ENCODE measurements at places on chromosomes 6 and 20.

DNA sequence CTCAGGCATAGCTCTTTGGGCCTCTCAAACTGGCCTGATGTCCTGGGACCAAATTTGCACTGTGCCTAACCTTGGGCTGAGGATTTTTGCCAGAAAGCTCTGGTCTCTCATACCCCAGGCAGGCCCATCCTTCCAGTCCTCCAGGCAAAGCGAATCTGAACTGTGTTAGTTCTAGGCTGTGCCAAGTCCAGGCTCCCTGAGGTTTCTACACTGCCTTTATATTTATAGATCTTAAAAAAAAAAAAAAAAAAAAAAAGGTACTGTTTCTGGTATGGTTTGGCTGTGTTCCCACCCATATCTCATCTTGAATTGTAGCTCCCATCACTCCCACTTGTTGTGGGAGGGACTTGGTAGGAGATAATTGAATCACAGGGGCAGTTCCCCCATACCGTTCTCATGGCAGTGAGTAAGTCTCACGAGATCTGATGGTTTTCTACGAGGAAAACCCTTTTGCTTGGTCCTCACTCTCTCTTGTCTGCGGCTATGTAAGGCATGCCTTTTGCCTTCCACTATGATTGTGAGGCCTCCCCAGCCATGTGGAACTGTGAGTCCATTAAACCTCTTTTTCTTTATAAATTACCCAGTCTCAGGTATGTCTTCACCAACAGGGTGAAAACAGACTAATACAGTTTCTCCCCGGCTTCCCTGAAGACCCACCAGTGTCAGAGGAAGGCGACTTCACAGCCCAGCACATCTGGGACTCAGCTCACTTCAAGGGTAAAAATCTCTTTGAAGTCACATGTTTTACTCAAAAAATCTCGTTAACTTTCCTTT lies 39.0 kb upstream of the TBXT start:
- DNase-seq, result no peak

DNA sequence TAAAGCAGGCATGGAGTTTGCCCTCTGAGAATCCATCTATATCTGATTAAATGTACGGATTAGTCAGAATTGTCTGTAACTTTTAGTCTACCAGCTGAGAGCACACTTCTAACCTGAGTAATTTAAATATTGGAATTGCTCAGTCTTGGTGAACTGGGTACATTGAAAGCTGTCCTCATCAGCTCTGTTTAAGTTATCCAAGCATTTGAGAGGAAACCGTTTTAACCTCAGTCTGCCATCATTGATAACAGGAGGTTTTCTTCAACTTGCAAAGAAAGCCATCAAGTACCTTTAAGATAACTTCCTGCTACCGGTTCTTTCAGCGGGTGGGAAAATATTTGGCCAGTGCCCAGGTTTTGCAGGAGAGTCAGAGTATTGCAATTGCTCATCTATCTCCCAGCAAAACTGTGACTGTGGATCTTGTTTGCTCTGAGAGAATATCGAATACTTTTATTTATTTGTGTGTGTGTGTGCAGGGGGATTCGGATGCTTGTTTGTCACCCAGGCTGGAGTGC lies 31.1 kb upstream of the F13A1 start:
- DNase-seq, result no peak

DNA sequence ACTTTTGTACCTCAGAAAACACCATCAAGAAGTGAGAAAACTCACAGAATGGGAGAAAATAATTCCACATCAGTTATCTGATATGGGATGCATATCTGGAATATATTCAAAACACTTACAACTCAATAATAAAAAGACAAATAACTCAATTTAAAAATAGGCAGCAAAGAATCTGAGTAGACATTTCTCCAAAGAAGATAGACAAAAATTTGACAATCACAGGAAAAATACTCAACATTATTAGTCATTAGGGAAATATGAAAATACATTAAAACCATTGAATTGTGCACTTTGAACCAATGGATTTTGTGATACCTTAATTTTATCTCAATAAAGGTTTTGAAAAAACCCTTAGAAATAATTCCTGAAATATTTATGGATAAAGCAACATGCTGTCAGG lies 36.9 kb upstream of the STMND1 start:
- no peak for DNase-seq

- DNase-seq, result no peak
Observed at GRCh38 chr6:49252901-49253300, 210.2 kb downstream of the MMUT start.

- no peak for DNase-seq
Observed at GRCh38 chr6:147438758-147439528, 69.5 kb upstream of the SAMD5 start.

All from fibroblast of skin of left quadriceps (primary cell).